Kidney capillary endothelial cell (primary cell): ENCODE measurements at places on chromosomes 3 and 15.

- DNase-seq: no peak
Measured at GRCh38 chr15:94744080-94744793, 512.9 kb downstream of the MCTP2 start.

DNA sequence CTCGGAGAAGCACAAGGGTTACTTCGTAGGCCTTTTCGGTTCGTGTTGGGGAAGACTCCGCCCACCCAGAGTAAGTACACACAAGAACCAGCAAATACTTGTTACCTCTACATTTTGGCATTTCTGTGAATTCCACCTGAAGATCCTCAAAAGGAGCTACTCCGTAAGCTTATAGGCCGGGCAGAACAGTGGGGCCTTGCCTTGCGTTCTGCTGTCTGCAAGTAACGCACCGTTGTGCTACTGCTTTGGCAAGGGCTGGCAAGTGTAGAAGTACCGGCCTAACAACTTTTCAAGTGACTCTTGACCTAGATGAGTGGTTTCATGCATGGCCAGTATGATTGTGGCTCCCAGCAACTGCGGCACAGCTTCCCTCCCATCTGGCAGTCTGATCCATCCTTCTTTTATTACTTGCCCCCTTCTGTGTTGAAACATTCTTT lies 6.4 kb upstream of the DNAAF4 start:
- DNase-seq: no peak

DNA sequence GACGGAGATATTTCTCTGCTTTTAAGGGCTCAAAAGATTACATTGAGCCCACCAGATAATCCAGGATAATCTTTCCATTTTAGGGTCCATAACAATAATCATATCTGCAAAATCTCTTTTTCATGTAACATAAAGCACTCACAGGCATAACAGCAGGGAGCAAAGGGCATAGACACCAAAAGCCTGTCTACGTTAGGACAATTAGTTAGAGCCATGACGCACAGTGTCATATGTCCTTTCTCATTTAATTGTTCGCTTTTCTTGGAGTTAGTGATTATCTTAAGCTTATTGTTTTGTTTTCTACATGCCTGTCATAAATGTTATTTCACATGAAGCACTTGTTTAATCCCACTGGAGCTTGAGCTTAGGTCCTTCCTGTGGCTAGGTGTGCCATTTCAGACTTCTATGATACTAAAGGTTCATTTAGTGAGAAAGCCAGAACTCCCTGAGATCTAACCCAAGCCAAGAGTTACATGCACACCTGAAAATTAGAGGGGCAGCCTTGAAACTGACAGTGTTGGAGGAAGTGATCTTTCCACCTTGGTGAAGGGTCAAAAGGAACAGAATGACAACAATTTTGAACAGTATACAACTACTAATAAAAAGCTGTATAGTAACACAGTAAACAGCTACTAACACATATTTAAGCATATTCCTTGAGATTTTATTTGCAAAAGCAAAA lies 11.7 kb upstream of the HHATL start:
- DNase-seq: no peak

- DNase-seq: no peak
Measured at GRCh38 chr15:63611177-63611576, 14.0 kb downstream of the FBXL22 start.

DNA sequence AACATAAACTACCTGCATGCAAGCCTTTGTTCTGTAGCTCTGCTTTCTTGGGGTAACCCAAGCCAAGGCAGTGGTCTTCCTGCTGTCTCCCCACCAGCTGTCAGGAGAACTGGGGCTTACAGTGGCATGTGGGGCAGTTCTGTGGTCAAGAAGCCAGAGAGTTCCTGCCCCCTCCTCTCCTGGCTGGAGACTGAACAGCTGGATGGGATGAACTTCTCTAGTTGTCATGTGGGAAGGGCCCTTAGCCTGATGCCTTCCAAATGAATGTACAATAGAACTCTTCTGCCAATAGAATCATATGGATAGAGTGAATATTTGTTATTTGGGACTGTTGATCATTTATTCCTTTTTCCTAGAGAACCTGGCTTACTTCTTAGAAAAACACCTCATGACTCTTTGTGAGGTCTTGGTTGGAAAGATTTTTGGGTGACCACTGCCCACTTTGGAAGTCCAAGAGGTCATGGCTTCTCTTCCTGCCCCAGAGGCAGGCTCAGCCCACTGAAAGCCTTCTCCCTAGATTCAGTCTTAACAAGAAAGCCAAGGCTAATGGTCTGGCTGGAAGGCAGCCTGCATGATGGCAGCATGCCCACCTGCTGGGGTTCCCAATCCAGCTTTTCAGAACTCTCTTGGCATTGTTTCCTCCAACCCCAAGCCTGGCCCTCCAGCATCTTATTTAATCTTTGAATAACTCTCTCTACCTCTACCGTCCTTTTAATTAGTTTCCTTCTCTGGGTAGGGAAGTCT lies 462.9 kb upstream of the PROK2 start:
- DNase-seq: no peak

DNA sequence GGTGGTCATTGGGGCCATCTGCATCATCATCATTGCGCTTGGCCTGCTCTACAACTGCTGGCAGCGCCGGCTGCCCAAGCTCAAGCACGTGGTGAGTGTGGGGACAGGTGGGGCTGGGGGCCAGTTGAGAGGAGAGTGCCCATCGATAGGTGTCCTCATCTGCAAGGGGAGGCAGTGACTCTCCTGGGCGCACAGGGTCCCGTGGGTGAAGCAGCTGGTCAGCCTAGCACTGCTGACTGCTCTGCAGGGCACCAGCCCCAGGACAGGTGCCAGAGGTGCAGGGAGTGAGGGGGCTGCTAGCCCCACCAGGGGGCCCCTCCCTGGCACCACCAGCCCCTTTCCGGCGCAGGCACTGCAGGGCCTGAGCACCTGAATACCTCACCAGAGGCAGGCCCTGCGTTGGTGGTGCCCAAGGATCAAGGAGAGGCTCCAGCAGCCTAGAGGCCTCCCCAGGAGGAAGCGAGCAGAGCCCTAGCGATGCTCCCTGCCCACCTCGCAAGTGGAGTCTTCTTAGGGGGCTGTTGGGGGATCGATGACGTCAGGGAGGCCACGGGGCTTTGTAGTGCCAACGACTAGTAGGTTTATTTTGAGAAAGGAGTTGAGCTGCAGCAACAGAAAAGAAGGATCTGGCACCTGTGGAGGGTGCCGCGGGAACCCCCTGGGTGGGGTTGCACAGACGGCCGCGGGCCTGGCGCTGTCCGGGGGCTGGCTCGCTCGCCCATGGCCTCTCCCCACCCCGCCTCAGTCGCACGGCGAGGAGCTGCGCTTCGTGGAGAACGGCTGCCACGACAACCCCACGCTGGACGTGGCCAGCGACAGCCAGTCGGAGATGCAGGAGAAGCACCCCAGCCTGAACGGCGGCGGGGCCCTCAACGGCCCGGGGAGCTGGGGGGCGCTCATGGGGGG lies 976 bp upstream of the ABTB1 start:
- no peak for DNase-seq

DNA sequence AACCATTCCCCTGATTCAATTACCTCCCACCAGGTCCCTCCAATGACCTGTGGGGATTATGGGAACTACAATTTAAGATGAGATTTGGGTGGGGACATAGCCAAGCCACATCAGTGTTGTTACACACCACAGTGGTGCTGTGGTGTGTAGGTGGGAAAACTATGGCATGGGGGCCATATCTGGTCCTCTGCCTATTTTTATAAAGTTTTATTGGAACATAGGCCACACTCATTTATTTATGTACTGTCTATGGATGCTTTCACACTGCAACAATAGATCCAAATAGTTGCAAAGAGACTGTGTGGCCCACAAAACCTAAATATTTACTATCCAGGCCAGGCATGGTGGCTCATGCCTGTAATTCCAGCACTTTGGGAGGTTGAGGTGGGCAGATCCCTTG lies 46.4 kb downstream of the FLNB start:
- DNase-seq: no peak

DNA sequence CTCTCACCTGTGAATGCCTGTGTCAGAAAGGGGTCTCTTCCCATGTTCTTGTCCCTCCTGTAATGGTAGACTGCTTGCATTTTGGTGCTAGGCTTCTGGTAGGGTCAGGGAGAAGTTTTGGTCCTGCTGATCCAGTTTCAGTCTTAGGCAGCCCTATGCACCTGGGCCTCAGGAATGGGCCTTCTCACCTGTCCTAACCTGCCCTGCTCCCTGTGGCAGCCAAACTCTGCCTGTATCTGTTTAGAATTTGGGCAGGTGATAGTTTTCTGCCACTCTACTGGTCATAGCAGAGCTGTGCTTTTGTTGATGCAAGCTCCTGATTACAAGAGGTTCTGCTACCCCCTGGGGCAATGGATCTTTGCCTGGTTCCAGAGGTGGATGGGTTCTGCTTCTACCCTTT lies 118.7 kb downstream of the PLCL2 start:
- DNase-seq: no peak

DNA sequence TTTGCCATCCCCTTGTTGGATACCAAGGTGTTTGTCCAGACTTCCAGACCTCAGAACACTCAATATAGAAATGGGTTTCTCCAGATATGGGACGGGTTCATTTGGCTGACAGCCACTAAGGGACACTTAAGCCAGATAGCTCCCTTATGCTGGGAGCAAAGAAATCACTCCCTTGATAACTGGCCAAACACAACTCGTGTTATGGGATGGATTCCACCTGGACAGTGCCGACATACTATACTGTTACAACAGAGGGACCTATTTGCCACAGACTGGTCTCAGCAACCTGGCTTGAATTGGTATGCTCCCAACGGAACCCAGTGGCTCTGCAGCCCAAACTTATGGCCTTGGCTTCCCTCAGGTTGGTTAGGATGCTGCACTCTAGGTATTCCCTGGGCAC lies 114.0 kb upstream of the PLCL2 start:
- DNase-seq: no peak

- peak; percentile 89 for DNase-seq
Measured at GRCh38 chr3:81744366-81744765, 17.1 kb downstream of the GBE1 start.

- DNase-seq: no peak
Measured at GRCh38 chr15:58522391-58522790, 90.6 kb downstream of the LIPC start.

- no peak for DNase-seq
Measured at GRCh38 chr3:150179330-150179729, 208.6 kb upstream of the PFN2 start.

DNA sequence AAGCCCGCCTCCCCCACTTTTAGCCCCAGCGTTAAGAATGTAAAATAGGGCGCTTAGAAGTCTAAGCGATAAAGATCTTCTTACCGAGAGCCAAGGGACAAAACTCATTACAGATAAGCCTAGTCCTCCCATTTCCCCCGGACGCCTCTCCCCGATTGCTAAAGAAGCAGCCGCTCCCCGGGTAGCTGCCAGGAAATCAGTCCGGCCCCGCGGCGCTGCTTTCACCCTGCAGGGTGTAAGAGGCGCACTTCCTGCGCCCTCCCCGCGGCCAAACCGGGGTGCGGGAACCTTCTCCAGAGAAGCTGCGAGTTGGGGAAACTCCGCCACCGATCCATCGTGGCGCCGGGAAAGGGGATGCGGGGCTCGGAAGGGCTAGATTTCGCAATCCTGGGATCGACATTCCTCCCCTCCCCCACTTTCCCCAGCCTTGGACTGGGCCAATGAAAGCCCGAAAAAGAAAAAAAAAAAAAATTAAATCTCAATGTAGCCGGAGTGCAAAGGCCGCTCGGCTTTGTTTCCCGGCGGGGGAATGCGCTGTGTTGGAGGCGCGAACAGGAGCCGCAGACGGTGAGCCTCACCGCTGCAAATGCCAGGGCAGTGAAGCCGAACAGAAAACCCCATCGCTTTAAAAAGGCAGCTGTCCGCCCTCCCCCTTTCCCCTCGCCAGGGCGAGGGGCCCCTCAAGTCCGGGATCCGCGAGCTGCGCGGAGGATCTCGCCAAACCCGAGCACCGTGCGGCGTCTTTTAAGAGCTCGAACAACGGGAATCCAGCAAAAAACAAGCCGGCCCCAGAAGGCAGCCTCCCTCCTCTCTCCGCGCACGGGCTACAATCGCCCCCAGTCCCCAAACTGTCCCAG lies 626 bp upstream of the PTPRG start:
- DNase-seq: peak; percentile 62

GRCh38 chr3:76034649-76035048 lies 249.3 kb upstream of the ZNF717 start:
- no peak for DNase-seq

DNA sequence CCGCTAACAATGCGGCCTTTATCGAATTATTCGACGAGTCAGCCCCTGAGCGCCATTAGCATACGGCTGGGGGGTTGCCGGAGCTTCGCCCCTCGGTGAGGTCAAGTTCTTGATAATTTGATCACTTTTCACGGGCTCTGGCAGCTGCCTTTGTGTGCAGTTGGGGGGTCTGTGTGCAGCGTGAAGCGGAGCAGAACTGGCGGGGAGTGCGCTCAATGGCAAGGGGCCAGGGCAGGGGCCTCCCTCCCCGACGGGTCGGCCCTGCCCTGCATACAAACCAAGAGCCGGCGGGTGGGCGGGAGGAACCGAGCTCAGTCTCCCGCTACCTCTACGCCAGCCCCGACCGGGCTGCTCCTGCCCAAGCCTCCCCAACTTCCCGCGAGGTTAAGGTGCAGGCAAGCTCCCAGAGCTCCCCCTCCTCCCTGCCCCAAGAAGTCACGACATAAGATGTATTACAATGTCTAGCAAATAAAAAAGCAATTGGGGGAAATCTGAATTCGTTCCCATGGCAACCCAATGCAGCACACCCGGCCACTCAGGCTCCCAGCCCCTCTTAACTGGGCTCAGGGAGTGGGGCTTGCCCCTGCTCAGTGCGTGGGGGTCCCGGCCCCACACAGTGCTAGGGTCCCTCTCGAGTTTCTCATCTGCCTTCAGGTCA lies 34.1 kb upstream of the POLG start:
- DNase-seq: no peak

- DNase-seq: no peak
Measured at GRCh38 chr3:185549651-185550111, 2.7 kb downstream of the LIPH start.

DNA sequence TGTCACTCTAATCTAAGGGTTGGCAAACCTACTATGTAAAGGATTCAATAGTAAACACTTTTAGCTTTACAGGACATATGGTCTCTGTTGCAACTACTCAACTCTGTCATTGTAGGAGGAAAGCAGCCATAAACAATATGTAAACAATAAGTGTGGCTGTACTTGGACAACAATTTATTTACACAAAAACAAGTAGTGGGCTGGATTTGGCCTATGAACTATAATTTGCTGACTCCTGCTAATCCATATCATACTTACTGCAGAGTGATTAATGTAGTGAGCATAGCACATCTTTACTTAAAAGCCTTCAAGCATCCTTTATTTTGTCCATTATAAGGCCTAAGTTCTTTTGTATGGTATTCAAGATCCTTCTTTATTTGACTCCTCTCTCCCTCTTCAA lies 441.9 kb downstream of the ZIC1 start:
- no peak for DNase-seq

DNA sequence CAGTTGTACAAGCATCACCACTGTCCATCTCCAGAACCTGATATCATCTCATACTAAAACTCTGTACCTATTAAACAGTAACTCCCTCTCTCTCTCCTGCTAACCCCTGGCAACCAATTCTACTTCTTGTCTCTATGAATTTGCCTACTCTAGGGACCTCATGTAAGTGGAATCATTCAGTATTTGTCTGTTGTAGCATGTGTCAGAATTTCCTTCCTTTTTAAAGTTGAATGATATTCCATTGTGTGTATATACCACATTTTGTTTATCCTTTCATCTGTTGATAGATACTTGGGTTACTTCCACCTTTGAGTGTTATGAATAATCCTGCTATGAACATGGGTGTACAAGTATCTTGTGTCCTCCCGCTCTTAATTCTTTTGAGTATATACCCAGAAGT lies 16.6 kb downstream of the ZNF592 start:
- DNase-seq: no peak
